ENCODE measurements at places on chromosomes 16 and 17.

- DNase-seq, result peak; percentile 36
Observed at GRCh38 chr16:88436796-88437195, 16.3 kb upstream of the ZFPM1 start.

DNA sequence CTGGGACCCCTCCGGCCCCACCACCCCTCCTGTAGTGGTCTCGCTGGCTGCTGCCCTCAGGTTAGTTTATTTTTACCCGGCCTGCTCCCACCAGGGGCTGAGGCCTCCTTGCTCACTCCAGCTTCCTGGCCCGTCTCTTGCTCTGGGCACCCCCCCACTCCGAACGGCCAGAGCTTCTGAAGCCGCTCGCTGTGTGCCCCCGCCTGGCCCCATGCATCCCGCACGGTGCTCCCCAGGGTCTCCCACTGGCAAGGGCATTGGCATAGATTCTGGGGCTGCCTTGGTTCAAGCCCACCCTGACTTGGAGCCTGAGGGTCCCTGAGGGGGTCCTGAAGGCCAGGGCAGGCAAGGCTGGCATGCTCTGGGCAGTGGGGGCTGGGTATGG is 186.4 kb downstream of the SEC14L1 start:
- DNase-seq, result no peak

DNA sequence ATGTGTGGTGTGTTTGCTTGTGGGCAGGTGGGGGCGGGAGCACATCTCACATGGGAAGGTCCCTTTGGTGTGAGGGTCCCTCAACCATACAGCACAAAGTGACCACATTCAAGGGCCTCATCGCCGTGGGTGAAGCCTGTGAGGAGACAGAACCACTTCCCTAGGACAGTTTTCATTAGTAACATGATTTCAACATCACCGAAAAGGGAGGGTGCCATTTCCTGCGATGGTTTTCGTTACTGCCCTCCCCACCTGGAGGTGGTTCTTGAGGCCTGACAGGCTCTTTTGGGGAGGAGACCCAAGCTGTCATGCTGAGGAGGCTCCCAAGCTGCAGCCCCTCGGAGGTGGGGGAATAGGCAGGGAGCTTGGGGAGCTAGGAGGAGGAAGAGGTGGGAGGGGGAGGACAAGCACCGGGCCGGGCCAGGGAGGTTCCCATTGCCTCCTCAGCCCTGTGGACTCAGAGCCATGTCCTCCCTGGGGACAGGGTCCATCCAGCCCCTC is 9.5 kb downstream of the CD300LB start:
- no peak for DNase-seq

- no peak for DNase-seq
Observed at GRCh38 chr16:85004587-85005205, 6.6 kb downstream of the ZDHHC7 start.

DNA sequence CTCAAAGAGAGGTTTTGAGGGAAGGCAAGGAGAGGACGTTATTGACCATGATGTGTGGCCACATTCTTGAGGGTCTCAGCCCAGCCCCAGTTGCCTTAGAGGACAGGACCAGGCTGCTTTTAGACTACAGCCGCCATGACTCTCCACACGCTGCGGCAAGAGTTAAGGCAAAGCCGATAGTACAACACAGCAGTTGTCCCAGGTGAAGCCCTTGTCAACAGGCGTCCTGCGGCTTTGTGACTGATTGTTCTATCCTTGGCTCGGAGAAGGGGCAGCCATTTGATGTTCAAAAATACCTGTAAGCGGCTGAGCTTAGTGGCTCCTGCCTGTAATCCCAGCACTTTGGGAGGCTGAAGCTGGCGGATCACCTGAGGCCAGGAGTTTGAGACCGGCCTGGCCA is 28.8 kb downstream of the TMEM92 start:
- no peak for DNase-seq

DNA sequence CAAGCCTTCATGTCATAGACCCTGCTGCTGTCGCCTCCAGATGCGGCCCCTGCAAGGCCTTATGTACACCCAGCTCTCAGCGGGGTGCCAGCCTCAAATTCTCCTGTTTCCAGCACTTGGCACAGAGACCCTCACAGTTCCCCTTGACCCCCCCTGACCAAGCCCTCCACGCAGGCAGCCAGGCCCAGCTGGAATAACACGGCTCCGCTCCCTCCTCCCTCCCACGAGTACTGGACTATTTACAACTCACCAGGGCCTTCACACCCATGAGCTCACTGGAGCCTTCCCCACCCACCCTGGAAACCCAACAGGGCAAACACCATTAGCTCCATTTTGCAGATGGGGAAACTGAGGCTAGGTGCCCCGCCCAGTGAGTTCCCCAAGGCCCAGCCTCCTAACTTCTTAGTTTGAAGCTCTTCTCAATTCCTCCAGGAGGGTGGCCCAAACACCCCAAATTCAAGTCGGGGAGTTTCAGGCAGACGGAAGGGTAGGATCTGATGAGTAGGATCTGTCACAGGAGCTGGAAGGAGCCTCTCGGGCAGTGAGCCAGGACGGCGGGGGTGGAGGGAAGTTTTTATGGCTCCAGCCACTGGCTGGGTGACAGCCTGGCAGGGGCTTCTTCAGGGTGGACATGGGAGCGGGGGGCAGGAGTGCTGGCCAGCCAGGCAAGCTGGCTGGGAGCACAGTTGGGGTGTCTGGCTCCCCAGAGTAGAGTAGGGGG is 17.5 kb upstream of the DLX4 start:
- DNase-seq, result no peak

DNA sequence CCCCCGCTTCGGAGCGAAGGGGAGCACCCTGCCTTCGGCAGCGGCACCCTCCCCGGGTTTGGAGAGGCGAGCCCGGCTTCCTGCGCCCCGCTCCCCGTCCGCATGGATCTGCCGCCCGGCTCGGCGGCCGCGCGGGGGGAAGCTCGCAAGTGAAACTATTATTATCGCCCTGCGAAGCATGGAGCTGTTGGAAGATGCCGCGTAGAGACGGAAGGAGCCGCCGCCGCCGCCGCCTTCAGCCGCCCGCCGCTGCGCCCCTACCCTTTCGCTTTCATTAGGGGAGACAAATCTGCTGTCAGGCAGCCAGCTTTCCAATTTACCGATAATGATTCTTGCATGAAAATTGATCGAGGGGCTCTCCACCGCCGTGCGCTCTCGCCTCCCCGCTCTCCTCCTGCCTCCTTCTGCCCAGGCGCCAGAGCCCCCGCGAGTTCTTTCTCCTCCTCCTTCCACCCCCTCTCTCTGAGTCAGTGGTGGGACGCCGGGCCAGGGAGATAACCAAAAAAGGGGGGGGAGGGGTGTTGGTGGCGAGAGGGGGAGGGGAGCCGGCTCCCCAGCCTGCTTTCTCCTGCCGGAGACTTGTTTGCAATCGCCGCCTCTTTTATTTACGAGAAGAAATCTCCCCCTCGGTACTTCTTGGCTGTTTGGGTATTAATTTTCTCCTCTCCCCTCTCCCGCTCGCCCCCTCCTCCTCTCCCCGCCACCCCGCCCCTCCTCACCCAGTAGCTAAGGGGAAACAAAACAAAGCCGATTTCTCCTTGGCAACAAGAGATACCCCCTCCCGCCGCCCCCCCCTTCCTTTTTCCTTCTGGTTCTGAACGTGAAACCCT is 58.0 kb upstream of the GSE1 start:
- peak; percentile 83 for DNase-seq

DNA sequence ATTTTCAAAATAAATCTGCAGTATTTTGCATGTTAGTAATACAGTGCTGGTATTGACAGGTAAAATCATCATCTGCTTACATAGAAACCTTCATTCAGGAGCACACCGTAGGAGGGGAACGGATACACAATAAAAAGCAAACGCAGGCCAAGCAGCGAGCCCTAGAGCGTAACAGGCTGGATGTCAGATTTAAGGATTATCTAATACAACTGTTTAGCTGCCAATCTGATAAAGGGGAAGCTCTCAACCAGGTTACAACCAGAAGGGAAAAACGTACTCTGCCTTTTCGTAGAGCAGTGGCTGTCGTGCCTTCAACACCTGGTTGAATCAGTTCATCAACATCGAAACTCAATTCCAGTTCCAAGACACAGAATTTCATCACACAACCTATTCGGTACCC is 16.4 kb upstream of the CUEDC1 start:
- no peak for DNase-seq

DNA sequence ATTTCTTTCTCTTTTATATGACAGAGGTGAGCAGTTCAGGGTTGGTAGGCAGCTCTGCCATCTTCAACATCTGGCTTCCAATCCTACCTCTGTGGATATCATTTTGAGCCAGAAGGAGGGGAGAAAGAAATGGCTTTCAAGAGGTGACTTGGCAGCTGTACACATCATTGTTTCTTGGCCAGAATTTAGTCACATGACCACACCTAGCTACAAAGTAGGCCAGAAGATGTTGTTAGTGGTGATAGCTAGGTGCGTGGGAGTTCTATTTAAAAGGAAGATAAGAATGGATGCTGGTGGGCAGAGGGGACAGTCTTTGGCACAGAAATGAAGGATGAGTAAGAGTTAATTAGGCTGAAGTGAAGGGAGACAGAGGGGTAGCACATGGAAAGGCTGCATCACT is 29.2 kb upstream of the MPHOSPH6 start:
- DNase-seq, result no peak

DNA sequence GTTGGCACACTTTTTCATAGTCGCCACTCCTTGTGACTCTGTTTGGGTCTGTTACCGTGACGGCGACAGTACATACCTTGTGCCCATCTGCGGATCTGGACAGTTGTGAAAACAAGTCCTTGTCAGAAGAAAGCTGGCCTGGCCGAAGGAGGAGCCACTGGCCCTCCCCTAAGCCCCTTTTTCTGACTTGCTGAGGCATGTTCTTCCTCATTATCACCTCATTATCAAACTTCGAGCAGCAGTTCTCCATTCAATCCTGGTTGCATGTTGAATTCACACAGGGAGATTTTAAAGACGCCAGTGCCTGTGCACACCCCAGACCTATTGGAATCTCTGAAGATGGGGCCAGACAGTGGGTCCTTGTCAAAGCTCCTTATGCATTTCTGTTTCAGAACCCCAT is 61.1 kb downstream of the CYLD start:
- no peak for DNase-seq

GRCh38 chr16:1444730-1445517 is 568 bp upstream of the CCDC154 start:
- DNase-seq, result no peak

GRCh38 chr16:46658925-46659324 is 30.1 kb downstream of the VPS35 start:
- DNase-seq, result no peak

GRCh38 chr16:30927789-30928378 is 4.5 kb downstream of the FBXL19 start:
- DNase-seq, result peak; percentile 85

DNA sequence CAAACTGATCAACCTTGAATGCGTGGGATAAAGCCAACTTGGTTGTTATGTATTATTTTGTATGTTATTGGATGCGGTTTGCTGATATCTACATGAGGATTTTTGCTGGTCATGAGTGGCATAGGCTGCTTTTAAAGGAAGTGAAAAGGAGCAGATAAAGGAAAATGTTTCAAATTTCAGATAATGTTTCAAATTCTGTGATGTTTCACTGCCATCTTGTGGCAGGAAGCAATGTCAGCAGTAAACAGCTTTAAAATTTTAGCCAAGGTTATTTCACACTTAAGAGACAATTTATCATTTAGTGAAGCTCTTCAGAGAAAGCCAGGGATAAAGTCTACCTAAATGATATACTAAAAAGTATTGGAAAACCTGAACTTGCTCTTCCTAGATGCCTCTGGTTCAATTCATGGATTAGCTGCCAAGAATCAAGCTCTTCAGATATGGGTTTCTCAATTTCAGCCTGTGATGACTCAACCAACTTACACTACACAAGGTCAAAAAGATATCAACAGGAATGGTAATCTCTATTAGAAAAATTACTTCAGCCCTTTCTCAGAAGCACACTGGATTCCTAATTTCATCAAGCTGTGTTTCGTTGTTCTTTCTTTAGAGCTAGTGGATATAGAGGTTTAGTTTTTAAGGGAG is 136.0 kb upstream of the C17orf78 start:
- DNase-seq, result peak; percentile 33

- DNase-seq, result no peak
Observed at GRCh38 chr17:34682305-34682704, 102.9 kb downstream of the TMEM132E start.

GRCh38 chr16:19574615-19575014 is 19.1 kb downstream of the VPS35L start:
- DNase-seq, result no peak

GRCh38 chr16:1823821-1824220 is 2.8 kb downstream of the HAGH start:
- peak; percentile 71 for DNase-seq

- no peak for DNase-seq
Observed at GRCh38 chr16:81544700-81545271, 100.2 kb downstream of the CMIP start.

- DNase-seq, result no peak
Observed at GRCh38 chr17:35878361-35878760, 1.8 kb downstream of the CCL5 start.

DNA sequence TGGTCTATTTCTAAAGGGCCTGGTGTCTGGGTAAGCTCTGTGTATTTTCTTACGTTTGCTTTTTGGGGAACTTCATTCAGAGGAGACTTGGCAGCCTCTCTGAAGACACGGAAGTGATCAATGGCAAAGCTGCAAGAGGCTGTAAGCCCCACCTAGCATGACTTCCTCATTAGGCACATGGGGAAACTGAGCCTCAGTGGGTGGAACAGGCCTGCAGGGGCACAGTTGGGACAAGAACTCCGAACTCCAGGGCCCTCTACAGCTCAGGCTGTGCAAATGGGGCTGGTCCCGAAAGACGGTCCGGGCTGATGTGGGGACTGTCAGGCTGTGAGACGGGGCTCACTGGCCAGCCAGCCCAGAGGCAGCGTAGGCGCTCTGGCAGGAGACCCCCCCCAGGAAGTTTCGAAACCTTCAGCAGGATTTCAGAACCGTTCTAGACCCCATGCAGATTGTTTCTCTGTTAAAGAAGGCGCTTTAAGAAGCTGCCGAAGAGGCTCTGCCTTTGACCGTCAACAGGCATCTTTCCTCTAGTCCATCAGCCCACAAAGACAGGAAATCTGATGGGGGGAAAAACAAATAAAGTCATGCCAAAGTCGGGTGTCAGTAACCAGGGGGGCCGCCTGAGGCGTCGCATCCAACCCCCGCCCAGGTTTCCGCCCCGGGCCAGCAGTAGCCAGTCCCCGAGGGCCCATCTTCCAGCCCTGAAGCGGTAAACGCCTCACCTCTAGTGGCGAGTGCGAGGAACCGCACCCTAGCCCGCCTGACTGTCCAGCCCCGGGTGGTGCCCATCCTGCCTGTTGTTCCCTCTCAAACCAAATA is 79.8 kb upstream of the TBC1D3K start:
- peak; percentile 87 for DNase-seq

- DNase-seq, result no peak
Observed at GRCh38 chr16:24681793-24682192, 47.7 kb upstream of the TNRC6A start.

DNA sequence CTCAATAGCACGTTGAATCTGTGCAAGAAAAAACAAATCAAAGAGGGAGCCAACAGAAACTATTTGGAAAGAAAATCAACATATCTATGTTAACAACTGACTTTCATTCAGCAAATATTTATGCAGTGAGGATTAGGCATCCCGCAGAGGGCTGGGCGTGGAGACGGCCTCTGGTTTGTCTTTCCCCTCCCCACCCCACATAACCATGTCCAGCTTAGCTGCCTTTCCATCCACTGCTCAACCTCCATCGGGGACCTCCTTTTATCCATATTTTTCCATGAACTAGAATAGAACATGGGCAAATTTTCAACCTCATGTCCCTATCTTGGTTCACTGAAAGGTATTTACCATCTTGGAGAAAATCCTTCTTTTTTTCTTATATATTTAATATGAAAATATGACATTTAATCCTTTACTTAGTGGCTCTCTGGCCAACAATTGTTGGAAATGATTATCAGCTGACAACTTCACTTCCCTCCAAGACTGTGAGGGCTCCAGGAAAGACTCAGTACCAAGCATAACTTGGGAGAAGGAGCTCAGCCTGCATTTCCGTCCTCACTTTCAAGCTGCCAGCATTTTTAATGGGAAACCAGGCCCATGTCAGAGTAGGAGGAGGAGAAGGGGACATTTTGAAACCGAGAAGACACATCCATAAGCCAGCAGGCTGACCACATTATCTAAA is 462.6 kb upstream of the MAF start:
- no peak for DNase-seq

All from GM23338 (cell line).